ENCODE measurements at places on chromosomes 5 and 9.
A peak's percentile ranks its signal among the peaks of the same experiment; 100 is the strongest.

DNA sequence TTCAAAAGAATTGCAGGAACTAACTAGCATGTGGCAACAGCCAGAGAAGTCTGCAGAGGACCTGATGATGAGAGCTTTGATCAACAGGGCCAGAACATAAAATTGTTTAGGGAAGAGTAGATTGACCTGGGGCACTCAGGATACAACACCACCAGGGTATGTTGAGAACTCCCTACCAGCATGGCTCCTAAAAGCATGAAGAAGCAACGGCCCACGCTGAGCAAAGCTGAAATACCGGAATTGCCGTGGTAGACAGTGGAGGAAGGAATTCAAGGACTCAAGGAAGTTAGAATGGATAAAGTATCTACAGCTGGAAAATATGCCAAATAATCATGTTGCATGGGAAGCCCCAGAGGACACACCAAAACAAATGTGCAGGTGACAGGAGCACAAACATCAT, 31.6 kb downstream of the DROSHA start:
- no peak for DNase-seq

GRCh38 chr9:116661037-116661954, 25.8 kb upstream of the TRIM32 start:
- peak; percentile 77 for DNase-seq

DNA sequence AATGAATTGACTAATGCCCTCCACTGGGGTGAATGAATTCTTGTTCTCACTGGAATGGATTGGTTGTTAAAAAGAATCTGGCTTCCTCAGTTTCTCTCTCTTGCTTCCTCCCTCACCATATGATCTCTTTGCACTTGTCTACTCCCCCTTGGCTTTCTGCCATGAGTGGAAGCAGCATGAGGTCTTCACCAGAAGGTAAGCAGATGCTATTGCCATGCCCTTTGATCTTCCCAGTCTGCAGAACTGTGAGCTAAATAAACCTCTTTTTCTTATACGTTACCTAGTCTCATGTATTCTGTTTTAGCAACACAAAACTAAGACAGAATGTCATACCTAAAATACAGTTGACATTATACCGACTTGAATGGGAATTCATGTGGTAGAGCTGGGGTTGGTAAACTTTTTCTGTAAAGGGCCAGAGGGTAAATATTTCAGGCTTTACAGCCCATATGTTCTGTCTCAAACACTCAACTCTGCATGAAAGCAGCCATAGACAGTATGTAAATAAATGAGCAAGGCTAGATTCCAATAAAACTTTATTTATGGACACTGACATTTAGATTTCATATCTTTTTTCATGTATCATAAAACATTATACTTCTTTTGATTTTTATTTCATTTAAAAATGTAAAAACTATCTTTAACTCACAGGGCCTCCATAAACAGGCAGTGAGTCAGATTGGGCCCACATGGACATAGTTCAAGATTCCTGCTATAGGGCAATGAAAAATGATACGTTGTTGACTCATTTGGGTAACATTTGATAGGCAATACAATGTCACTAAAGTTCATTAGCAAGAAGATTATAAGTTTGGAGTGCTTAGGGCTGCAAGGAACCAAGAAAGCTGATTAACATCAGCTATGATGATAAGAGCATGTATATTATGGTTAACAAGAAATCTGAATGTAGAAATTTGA, 79.4 kb upstream of the TLE4 start:
- no peak for DNase-seq

DNA sequence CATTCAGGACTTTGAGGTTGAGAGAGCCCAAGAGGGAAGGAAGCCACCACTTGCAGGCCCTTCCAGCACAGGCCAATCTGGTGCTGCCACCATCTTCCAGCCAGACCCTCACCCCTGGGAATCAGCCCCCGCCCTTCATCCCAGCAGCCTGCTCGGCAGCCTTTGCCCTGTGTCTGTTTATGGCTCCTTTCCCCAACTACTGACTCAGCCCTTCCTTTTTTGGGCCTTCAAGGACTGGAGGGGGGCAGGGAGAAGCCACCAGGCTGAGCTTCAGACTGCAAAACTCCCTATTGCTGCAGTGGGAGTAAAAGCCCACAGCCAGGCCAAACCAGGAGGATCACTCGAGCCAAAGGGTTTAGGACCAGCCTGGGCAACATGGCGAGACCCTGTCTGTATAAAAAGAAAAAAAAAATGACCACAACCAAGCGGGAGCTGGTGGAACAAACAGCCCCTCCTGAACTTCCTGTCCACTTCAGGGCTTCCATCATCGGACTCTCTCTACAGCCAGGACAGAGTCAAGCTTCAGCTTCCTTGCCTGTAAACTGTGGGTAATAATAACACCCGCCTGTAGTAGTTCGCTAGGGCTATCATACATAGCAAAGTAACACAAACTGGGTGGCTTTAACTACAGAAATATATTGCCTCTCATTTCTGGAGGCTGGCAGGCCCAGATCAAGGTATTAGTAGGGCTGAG, 85.9 kb upstream of the IL17B start:
- no peak for DNase-seq

GRCh38 chr9:758146-758545, 83.4 kb upstream of the DMRT1 start:
- no peak for DNase-seq
